ENCODE measurements at places on chromosomes 2 and 18.

GRCh38 chr2:207073801-207074678 lies 91.7 kb downstream of the KLF7 start:
- DNase-seq, result no peak

DNA sequence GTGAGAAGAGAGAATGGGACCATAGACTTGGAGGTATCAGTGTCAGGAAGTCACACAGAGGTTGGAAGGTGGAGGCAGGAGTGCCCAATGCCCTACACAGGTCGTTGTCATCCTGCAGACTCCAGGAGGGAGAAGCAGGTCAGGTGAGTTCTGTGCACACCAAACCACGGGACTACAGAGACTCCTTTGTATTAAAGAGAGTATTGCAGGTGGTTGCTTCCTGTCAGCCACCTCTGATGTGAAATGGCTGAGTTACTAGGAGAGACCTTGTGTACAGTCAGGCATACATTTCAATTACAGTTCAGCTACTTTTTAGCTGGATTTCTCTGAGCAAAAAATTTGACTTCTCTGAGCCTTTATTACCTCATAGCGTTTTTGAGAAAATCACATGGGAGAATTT lies 51.6 kb downstream of the SPP2 start:
- peak; percentile 72 for DNase-seq

DNA sequence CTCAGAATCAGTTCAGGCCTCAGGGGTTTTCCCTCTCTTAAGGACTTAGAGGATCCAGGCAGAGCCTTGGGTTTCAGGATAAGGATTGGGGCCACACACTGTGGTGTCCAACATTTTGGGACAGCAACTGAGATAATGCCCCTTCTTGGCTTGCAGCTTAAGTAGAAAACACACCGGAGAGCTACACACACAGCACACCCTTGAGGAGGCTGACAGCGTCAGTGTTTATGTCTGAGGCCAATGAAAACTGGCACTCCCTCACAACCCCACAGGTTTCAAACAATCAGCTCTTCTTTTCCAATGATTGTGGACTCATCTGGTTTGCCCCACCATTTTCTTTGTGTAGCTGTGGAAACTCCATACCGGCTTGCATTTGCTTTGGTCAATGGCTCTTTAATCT lies 257.7 kb downstream of the CDCA7 start:
- no peak for DNase-seq

DNA sequence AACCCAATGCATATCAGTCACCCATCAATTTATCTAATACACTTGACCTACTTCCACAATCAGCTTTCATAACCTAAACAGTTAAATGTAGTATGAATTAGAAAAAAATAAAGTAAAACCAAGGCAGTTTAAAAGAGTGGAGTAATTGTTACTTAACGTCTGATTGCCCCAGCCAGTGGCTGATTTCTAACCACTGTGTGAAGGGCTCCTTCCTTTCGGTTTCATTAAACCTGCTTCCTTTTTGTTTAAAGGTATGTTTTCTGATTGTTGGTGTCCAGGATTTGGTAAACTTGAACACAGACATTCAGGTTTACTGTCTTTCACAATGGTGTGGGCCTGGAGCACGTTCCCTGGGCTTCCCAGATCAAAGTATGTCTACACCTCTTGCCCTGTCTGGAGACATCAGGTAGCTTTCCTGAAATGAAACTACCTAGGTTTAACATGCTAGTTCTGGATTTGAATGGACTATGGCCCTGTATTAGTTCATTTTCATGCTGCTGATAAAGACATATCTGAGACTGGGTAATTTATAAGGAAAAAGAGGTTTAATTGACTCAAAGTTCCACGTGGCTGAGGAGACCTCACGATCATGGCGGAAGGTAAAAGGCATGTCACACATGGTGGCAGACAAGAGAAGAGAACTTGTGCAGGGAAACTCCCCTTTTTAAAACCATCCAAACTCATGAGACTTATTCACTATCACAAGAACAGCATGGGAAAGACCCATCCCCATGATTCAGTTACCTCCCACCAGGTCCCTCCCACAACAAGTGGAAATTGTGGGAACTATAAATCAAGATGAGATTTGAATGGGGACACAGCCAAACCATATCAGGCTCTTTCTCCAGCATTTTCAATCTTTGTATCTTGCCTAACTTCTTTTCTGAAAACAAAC lies 605.2 kb upstream of the ID2 start:
- DNase-seq, result no peak

DNA sequence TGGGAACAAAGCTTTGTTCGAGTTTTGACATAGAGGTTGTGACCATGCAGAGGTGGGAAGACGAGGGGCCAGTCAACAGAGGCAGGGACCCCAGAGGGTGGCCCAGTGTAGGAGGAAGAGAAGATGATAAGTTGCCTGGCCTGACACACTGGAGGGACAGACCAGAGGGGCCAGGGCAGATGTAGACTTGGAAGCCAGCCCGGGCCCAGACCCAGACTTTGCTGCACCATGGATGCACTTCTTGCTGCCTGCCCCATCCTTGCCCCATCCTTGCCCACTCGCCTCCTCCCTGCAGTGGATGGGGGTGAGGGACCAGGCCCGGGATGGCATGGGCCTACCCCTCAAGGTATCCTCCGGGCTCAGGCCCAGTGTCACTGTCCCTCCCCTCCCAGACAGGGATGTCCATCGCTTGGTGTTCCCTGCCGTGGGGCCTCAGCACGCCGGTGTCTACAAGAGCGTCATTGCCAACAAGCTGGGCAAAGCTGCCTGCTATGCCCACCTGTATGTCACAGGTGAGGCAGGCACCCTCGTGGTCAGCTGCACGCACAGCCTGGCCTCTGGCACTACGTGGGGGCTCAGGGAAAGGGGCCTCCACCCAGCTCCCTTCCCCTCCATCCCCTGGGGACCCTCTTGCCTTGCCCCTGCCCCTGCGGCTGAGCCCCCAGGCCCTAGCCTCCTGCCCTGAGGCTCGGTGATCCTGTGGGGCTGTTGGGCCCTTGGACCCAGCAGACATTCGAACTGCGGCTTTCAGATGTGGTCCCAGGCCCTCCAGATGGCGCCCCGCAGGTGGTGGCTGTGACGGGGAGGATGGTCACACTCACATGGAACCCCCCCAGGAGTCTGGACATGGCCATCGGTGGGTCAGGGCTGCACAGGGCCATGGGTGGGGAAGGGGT lies 27.0 kb upstream of the GMPPA start:
- no peak for DNase-seq

DNA sequence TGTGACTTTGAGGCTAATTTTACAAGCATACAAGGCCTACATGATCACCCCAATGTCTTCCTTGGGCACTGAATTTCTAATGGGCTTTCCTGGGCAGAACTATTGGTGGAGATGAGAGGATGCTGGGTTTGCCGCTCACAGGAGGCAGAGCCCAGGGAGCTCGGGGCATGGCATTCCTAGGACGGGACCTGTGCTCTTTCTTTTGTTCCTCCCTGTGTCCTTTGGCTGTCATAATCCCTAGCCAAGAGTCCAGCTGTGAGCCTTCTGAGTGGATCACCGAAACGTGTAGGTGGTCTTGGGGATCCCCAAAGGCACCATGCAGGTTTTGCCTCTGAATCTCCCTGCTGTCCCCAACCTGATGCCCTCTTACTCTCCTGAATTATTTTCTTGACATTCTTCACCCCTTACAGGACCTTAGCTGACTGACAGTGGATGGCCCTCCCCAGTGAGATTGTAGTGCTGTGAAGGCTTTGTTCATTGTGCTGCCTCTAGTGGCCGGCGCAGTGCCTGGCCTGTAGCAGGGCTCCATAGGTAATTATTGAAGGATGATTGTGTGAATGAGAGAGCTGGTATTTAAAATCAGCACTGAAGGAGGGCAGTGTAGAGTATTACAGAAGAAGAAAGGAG lies 221.9 kb downstream of the ZNF407 start:
- DNase-seq, result peak; percentile 17

DNA sequence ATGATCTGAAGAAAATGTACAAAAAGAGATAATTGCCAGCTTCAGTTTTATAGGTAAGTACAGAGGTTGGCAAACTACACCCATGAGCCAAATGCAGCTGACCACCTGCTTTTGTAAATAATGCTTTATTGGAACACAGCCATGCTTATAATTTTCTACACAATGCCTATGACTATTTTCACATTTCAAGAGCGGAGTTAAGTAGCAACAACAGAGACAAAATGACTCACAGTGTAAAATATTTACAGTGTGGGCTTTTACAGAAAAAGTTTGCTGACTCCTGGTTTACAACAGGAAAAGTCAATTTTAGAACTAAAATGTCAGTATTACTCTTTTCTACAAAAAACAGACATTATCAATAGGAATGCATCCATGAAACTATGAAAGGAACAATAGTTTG lies 26.0 kb downstream of the CWC22 start:
- DNase-seq, result no peak

DNA sequence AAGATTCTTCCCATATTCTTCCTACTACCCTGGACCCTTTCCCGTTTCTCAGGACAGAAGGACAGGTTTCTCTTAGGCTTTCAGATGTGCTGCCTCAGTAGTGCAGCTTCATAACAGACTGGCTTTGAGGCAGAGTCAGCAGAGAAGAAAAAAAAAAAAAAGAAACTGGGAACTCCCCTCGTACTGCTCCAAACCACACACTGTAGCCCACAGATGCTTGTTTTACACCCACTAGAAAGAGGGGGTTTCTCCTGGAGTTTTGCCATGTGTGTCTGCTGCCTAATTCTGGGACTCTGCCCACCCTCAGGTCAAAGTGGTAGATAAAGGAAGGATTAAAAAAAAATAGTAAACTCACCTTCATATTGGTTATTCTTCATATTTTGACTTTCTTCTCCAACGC lies 95.9 kb downstream of the NCOA1 start:
- no peak for DNase-seq

GRCh38 chr2:45651415-45652089 lies at the start of gene PRKCE:
PRKCE (plus strand) TSS chr2:45651675.
- peak; percentile 44 for DNase-seq

DNA sequence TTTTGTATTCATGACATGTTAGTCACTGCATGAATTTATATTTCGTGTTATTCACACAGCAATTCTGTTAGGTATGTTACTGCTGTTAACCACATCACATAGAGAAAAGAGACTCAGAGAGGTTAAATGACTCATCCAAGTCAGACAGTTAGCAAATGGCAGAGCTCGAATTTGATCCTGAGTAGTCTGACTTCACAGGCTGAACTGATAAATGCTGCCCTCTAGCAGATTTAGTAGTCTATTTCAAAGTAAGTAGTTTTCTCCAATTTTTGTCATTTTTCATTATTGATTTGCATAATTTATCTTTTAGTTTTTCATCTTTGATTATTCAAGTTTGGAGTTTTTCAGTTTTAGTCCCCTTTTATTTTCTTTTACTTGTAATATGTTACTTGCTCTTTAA lies 58.3 kb downstream of the WDR7 start:
- DNase-seq, result peak; percentile 14

DNA sequence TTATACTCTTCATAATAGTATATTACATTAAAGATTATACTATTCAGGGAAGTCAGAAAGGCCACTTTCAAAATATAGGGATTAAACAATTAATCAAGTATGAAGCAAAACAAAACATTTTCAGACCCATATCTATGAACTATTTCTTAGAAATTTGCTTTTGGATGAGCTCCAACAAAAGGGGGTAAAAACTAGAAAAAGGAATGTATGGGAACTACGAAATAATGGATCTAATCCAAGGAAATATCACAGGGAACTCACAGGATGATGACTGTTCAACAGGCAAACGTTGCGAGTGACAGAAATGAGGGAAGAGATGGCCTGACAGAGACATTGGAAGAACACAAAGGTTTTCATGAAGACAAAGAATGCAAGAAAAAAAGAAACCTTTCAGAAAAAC lies 27.9 kb downstream of the G6PC2 start:
- no peak for DNase-seq

GRCh38 chr2:141555876-141556470 lies 574.8 kb downstream of the LRP1B start:
- DNase-seq, result peak; percentile 14

DNA sequence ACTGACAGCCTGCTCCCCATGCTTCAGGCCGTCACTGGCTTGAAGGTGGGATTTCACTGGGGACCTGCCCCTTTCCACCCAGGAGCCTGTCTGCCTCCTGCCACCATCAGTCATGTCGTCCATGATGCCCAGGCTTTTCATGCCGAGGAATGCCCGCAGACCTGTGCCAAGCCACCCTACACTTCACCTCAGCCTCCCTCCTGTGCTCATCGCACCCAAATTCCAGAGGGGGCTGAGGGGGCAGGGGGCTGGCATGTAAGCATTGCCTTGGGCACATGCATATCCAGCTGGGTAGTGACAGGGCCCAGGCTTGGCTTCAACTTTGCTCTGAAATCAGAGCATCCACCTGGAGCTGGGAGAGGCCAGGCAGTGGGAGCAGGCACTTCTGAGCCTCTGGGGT lies 20.9 kb upstream of the RPRM start:
- DNase-seq, result no peak

DNA sequence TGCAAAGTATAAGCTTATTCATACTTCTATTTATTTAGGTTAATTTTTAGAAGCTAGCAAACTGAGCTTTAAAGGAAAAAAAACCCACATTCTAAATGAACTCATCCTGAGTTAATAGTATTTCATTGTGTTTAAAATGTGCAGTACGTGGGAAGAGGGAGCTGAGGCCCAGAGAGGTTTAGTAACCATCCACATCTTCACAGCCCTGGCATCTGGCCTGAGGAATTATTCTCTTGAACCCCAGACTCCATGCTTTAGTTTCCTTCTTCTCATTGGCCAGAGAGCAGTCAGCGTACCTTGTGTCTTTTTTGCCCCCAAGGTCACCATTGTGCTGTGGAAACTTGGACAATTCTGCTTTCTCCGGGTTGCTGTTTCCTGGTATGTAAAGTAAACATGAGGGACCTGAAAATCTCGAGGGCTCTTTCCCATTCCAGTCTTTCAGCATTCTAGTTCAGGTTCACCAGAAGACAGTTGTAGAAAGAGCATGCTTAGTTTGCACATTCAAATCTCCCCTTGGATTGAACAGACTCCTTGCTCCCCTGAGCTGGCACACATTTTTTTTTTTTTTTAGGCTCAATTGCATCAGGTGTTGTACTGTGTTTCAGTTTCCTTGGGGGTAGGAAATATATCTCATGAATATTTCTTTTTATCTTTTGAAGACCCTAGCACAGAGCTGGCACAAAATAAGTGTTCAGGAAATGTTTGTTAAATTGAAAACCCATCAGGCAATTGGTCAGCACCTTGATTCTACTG lies 81.4 kb downstream of the MYCN start:
- DNase-seq, result peak; percentile 31

- DNase-seq, result no peak
Observed at GRCh38 chr2:165691615-165692014, 102.4 kb downstream of the GALNT3 start.

DNA sequence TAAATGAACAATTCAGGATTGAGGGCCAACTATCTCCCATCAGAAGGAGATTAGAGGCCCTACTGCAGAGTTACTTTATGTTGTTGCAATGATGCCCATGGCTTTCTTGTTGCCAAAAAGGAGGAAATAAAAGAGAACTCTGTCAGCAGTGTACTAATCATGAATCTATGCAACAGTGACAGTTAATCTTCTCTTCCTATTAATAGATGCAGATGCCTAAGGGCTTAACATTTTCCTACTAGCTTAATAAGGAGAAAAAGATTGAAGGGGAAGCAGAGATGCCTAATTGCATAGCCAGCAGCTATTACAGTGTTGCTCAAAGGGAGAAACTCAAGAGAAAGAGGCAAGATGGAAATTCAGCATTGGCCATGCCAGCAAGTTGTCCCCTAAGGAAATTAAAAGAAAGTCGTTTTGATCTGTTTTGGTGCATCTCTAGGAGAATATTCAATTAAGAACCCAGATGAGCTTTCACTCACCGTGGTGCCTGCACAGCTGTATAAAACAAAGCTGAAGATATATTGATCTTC lies 107.1 kb upstream of the KCNJ3 start:
- DNase-seq, result no peak

All from Calu3 (cell line).